ENCODE measurements at places on chromosomes 12 and 14.

DNA sequence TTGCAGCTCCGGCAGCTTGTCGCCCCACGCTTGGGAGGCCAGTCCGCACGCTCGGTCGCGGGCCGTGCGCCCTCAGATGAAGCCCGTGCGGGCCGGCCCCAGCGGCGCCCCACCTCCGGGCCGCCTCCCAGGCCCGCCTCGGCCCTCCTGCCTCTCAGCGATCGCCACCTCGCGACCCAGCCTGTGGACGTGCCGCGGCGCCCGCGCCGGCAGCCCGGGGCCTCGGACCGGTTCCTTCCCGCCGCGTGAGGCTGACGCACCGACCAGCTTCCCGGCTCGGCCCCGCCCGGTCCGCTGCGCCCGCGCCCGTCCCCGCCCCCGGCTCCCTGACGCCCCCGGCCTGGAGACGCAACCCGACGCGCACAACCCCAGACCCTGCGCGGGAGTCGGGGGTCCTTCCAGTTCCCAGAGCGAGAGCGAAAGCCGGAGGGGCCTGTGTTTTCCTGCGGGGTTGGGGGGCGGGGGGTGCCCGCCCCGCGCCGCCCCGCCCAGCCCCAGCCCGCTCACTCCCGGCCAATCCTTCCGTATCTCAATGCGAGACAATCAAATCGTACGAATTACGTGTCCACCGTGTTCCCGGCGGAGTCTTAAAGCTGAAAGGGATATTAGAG, at the start of gene ERO1A:
ERO1A (minus strand) TSS at position 78 of the 611 bp plus-strand sequence; CDS start at position 1, 77 bp downstream.
- peak; percentile 64 for DNase-seq

GRCh38 chr14:28783664-28784063, 17.1 kb downstream of the FOXG1 start:
- no peak for DNase-seq

GRCh38 chr12:89212339-89212771, 139.9 kb downstream of the DUSP6 start:
- no peak for DNase-seq

DNA sequence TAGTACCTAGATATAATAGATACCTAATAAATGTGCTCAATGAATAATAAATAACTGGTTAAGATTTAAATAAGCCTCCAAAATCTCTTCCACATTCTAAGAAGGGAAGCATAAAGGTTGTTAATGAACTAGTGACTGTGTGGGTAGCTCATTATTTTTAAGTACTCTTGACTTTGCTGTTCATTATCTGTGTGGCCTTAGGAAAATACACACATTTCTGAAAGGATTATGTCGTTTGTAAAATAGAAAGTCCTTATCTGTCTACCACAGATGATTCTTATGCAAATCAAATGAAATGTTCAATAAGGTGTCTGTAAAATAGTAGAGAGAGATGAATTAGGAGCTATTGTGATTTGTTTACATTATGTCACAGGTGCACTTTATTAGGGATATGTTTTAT, 119.5 kb downstream of the LRRK2 start:
- no peak for DNase-seq

DNA sequence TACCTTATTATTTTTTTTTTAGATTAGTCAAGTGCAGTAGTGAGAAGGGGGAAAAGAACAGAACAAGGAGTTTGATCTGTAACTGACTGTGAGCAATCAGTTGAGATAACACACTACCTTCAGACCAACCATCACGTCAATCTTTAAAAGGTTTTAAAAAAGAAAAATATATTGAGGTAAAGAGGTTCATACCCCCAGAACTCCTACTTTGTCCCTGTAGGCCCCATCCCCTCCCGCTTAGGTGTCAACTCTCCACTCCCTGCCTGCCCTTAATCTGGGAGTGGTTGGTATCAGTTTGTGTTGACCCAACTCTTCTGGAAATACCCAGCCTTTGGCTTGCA, 16.2 kb downstream of the MMP14 start:
- no peak for DNase-seq

- DNase-seq = no peak
Measured at GRCh38 chr12:15858353-15858752, 23.8 kb upstream of the STRAP start.

DNA sequence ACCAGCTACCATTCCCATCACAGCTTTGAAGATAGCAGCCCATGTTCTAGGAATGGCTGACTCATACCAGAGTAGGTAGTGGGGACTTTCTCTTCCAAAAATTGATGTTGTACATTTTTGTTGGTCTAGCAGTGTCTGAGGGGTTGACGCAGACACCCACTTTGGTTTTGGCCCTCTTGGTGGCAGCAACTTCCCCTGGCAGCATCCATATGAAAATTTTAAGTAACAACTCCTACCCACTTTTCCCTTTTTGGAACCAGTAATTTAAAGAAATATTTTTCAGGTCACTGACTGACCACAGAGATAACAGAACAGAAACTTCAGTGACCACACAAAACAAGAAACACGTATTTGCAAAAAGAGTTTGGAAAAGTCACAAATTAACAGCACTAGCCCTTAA, 162.0 kb upstream of the TMCC3 start:
- DNase-seq = no peak

All from dorsolateral prefrontal cortex (tissue), 122 donors.